ENCODE measurements at places on chromosomes 5 and 9.

- peak; percentile 36 for DNase-seq
Observed at GRCh38 chr5:91277093-91277626, 106.0 kb downstream of the ARRDC3 start.

DNA sequence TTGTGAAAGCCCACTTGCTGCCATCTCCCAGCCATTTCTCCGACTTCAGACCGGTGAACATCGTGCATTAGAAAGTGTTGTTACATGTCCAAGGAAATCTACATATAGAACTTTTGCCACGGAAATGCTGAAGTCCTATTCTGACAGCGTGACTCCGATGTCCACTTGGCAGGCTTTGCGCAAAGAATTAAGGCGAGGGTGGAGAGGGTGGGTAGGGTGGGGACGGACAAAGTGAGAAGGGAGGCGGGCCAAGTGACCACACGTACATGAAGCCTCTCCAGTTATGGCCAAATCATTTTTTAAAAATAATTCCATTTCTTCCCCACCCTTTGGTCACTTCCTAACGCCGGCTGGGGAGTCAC, 460 bp upstream of the ACO1 start:
- DNase-seq, result no peak

DNA sequence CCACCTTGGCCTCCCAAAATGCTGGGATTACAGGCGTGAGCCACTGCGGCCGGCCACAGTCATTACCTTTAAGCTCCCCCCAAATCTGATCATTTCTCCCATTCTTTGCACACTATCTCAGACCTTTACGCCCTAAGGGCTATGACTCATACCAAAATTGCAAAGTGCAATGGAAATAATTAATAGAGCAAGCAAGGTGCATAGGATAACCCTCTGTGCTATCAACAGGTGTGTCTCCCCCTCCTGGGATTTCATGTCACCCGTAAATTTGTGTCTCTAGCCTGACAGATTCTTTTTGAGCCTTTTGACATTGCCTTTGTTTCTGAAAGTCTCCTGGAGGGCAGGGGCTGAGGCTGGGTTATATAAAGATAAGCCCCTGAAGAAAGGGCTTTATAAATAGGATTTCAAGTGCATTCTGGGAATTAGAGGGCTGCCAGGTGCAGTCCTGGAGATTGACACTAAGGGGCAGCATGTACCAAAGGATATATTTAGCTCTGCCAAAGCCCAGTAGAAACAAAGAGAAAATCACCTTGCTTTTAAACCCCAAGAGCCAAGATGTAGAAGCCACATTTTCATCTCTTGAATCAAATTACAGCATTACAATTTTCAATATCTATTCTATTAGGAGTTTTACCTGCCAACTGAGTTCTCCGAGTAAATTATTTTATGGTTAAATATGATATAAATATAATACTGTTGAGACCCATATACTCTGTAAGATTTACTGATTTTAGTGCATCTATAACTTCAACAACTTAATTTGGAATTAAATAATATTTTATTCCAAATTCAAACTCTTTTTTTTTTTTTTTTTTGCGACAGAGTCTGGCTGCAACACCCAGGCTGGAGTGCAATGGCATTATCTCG, 18.2 kb downstream of the S100Z start:
- peak; percentile 55 for DNase-seq

GRCh38 chr5:50964746-50965653, 298.6 kb downstream of the PARP8 start:
- no peak for DNase-seq

DNA sequence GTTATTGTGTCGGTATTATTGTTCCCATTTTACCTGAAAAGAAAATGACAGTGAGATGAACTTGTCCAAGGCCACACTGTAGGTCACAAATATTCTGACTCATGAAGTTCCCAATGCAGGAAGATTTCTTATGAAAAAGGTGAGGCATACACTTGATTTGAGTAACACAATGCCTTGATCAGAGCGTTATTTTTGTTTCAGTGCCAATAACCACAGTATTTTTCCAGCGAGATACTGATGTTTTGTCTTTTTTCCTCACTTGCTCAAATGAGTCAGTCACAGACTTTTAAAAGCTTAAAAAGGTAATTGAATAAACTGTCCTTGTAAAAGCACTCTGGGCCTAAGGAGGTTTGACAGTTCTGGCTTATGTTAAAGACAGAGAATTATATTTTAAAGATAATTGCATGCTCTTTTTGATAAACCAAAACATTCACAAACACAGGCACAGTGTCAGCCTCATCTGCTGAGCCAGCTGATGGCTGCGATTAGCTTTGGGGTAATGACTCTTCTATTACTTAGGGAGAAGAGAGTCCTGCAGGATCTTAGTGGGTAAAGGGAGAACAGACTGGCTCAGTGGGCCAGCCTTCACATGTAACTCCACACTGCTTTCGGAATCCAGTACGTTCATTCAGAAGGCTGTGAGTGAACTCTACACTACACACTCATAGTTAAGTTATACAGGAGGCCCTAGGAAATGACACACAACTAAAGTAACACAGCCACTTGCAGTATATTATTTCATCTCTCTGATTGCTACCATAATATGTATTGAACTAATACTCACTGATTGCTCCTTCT, 165.5 kb upstream of the CD180 start:
- DNase-seq, result peak; percentile 49

DNA sequence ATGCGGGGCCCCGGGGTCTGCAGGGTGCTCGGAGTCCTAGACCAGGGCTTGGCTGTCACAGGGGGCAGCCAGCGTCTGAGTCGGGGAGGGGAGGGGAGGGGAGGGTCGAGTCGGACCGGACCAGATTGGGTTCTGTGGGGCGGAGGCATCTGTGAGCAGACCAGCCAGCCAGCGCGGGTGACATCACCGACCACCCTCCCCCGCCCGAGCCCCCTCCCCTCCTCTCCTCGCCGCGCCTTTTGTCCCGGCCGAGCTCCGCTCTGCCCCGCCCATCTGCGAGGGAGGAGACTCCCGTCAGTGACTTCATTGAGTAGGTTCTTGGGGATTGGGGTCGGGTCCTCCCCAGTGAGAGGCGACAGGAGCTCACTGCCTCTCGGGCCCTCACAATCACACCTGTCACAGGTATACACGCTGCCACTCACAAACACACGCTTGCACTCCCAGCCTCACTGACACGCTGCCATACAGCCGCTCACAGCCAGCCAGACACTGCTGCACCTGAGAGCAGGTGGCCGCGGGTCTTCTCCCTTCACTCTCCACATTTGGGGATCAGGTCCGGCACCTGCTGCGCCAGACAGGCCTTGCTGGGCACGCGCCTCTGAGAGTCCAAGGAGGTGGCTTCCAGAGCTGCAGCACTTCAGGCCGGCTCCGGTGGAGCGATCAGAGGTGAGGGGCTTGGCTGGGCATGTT, 546 bp downstream of the DNAJB5 start:
- peak; percentile 67 for DNase-seq

DNA sequence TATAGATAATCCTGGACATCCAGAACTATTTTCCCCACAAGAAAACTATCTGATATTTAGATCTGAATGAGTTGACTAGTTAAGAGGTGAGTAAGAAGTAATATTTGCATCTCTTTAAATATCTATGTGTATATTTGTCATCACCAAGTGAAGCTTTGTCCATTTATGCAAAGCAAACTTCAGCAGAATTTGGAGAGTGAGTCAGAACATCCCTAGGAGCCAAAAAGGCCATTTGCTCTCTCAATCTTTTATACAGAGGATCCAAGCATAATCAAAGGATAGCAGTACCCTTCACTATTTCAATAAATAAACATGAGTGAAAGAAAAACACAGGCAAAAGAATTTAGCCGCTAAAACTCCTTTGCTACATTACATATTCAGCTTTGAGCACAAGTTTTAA, 454.4 kb downstream of the NR2F1-AS1 start:
- DNase-seq, result peak; percentile 47

DNA sequence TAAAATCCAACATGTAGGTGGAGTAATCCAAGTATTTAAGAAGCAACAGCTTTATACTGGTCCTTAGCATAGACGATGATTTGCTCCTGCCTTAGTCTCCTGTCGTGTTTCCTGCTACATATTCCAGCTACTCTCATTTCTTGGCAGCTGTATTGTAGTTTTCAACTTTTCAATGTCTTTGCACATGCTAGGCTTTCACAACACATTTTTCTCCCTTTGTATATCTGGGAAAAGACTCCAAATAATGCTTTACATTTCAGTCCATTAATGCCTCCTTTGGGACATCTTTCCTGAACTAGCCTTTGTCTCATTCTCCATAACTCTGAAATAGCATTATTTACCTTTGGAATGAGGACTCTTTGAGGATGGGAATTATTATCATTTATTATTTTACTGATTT, 508.0 kb downstream of the PTPRD start:
- DNase-seq, result no peak

DNA sequence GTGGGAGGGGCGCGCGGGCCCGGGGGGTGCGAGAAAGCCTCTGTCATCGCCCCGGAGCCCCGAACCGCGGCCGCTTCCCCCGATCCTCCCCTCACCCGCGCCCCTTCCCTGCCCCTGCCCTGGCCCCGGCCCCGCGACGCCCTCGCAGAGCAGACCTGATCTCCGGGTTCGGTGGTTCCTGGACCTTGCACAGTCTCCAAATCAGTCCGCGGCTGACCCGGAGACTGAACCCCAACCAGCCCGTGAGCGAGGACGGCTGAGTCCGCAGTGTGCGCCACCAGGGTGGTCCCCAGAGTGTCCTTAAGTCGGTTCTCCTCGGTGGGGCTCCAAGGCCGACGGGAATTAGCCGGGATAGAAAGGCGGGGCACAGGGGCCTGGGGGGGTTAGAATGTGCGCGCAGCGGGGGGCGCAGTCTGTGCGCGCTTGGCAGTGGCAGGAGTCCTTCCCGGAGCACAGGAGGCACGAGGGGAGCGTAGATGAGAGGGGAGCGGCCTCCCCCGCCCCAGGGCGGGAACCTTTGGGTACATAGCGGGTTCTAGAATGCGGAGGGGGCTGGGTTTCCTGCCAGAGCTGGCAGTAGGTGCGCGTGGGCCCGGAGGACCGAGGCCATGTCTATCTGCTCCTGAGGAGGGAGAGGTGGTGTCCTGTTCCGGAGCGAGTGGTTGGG, 779 bp downstream of the PKN3 start:
- peak; percentile 48 for DNase-seq

GRCh38 chr5:151937851-151938250, 13.2 kb upstream of the GLRA1 start:
- no peak for DNase-seq

DNA sequence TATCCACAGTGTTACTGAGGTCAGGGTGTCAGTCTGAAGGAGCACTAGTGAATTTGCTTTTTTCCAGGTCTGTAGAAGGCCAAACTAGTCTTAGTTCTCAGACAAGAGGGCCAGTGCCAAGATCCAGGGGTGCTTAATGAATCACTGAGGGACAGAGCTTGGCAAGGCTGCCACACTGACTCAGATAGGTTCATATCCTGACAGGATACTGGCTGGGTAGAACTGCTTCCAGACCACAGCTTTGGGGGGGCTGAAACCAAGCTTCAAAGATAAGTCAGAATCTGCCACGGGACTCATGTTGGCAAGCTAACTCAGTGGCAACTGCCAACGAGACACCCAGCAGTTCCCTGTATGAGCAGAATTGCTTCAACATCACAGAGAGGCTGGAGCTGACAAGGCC, 1125.4 kb downstream of the EFNA5 start:
- DNase-seq, result no peak

GRCh38 chr5:72015103-72015548, 92.1 kb upstream of the MAP1B start:
- DNase-seq, result peak; percentile 75
